ENCODE measurements at places on chromosomes 1 and 21.

- DNase-seq, result no peak
These were observed 43.7 kb downstream of the BTBD8 start for GRCh38 chr1:92123868-92124267.

DNA sequence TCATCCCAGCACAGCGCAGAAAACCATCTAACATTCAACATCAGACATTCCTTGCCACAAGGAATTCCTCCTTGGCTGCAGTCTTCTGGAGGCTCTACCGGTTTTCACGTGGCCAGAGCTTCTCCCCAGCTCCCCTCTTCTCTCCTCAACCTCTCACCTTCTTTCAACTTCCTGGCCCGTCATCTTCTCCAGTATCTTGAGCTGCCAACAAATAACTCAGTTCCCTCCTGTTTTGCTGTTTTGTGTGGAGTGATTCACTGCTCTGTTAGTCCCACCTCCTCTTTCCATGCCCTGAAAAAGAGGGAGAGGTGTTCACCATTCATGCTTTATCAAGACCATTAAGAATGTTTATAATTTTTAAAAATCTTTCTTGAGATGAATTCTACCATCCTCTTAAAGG, 32.6 kb downstream of the PIGM start:
- DNase-seq, result no peak

- no peak for DNase-seq
These were observed 168.8 kb downstream of the ZSCAN20 start for GRCh38 chr1:33641104-33641830.

DNA sequence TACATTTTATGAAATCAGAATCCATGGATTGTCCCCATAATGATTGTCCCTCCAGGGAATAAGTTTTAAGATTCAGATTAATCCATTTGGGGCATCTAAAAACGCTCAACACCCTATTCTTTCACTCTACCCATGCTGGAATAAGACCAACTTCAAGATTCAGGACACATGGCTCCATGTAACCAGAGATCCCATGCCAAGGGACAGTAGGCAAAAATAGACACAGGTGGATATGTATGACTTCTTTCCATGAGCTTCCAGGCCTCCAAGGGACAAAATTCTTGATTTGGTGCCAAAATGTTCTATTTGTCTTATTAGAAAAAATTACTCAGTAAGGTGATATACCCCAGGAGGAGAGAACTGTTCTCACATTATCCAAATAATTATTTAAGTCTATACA, 178.8 kb downstream of the NRIP1 start:
- no peak for DNase-seq

DNA sequence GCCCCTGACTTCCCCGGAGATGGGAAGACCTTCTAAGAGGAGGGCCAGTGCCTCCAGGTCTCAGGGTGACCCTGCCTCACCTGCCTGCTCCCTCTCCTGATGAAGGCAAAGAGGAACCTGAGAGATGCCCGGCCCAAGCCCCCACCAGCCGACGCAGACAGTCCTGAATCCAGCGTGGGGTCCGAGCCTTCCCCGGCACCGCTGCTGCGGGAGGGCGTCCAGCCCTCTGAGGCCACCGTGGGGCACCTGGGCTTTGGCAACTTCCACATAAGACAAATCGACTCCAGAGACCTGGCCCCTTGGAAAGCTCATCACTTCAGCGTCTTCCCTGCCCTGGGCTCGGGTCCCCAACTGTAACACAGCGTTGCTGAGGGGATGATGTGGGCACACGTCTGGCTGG, 122.2 kb downstream of the CASZ1 start:
- DNase-seq, result no peak

DNA sequence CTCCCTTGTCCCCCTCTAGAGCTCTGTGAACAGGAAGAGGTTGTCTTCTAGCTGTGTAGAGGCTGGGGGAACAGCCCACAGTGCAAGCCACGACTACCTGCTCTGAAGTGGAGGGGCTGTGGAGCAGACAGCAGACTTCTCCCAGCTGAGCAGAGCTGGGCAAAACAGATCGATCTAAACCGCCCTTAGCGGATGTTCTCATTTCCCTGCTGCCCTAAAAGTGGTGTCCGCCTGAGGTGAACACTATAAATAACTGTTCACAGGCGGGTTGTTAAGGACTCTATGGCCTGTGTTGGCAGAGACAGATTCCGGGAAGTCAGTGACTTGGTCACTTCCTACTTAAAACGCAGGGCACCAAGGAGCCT, 203.2 kb downstream of the RHOU start:
- no peak for DNase-seq

DNA sequence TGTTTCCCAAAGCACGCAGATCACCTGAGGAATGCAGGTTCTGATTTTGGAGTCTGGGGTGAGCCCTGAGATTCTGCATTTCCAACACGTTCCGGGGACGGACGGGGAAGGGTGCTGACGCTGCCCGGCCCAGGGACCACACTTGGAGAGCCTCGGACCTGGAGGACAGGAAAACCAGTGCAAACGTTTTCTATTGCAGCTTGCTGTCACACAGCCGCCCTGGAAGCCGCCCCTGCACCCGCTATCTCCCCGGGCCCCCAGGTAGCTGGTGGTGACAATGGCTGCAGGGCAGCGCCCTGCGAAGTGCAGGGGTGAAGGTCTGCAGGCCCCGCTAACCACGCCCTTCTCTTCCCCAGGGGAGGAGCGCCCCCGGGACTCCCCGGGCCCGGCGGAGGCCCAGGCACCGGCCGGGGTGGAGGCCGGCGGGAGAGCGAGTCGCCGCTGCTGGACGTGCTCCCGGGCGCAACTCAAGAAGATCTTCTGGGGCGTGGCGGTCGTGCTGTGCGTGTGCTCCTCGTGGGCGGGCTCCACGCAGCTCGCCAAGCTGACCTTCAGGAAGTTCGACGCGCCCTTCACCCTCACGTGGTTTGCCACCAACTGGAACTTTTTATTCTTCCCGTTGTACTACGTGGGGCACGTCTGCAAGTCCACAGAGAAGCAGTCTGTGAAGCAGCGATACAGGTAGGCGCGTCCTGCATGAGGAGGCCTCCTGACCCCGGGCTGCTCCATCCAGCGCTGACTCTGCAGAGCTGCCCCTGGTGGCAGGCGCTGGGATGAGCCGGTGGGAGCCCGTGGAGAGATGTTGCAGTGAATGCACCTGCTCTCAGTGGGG, 142.0 kb upstream of the COA6 start:
- DNase-seq, result no peak

- no peak for DNase-seq
These were observed 3.9 kb upstream of the SFN start for GRCh38 chr1:26858891-26859640.

- no peak for DNase-seq
These were observed 882 bp upstream of the FCAMR start for GRCh38 chr1:206971029-206971655.

DNA sequence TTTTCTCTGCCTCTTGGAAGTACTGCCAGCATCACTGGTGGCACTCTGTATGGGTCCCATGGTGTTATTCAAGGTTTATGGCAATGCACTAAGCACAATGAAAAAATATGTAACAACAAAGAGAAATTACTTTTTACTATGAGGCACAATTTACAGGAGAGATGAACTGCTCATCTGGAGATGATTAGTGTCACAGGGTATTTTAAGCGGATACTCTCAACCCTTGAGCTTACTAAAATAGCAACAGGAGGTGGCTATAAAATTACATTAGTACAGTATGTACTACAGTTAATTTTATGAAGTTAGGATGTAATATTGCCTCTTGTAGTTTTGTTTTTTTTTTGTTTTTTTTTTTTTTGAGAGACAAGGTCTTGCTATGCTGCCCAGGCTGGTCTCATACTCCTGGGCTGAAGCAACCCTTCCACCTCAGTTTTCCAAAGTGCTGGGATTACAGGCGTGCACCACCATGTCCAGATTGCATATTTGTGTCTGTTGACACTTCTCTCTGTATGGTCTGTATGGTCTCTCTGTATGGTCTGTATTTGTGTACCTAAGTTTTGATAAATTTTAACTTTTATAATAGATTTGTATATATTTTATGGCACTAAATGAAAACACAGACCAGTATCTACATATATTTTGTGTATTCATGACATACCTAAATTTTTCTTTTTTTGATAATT, 175.6 kb upstream of the HP1BP3 start:
- no peak for DNase-seq

GRCh38 chr1:13523780-13524477, 10.1 kb upstream of the LRRC38 start:
- DNase-seq, result no peak

GRCh38 chr1:105636052-105636451, 1420.4 kb upstream of the PRMT6 start:
- no peak for DNase-seq

GRCh38 chr1:21577933-21578332, 68.7 kb downstream of the ALPL start:
- DNase-seq, result no peak

DNA sequence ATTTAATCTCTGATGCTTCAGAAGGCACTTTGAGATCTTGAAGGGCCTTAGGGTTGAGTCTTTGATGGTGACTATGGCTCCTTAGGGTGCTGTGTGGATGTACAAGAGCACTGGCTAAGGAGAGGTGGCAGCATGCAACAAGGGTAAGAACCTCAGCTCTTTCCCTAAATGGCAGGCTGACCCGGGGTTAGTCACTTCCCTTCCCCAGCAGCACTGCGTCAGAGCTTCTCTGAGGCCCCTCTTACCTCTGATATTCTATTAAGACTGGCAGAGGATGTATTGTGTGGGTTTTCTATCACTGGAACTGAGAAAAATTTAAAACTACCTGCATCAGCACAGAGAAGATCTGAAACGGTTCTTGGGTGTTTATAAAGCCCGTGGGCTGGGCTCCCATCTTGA, 11.8 kb downstream of the C1orf116 start:
- no peak for DNase-seq

DNA sequence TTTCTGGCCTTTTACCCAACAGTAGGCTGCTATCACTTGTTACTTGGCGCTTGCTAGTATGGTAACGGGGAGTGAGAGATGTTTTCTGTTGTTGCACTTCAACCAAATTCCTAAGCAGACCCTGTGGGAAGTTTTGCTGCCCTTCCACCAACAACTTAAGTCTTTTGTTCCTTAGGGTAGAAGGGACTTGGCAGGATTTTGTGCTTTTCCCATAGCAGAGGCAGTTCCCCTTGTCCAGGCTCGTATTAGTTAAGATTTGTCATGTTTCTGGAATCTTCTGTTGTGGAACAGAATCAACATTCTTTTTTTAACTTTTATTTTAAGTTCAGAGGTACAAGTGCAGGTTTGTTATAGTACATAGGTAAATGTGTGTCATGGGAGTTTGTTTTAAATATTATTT, 73.2 kb upstream of the SGIP1 start:
- DNase-seq, result no peak

- DNase-seq, result no peak
These were observed 716.1 kb upstream of the CXADR start for GRCh38 chr21:16796776-16797175.

DNA sequence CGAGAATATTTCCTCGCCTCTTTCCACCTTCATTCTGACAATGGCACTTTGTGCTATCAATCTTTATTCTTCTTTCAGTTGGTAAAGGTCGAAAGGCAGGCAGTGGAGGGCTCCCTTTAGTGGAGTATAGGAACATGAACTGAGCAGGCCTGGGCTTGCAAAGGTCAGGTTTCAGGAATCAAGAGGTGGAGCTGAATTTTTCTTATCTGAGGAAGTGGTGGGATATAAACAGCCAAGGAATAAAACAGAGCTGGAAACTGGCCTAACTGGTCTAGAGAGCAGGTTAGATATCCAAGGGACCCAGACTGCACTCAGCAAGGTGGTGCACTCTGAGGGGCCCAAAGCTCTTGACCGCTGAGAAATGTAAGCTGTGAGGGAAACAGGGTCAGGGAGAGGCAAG, 99.1 kb downstream of the PLA2G4A start:
- DNase-seq, result no peak

GRCh38 chr1:56934430-56935060, 31.3 kb downstream of the C8B start:
- DNase-seq, result peak; percentile 56

GRCh38 chr1:180503280-180503862, 994 bp upstream of the ACBD6 start:
- DNase-seq, result no peak

All from T1000 (cell line).